ENCODE measurements at places on chromosomes 6 and 20. TPM values are rescaled to one million over a fixed set of nuclear protein-coding genes. Genes with fewer than 3 reads are reported as not detected.
A peak's percentile ranks its signal among the peaks of the same experiment; 100 is the strongest.

DNA sequence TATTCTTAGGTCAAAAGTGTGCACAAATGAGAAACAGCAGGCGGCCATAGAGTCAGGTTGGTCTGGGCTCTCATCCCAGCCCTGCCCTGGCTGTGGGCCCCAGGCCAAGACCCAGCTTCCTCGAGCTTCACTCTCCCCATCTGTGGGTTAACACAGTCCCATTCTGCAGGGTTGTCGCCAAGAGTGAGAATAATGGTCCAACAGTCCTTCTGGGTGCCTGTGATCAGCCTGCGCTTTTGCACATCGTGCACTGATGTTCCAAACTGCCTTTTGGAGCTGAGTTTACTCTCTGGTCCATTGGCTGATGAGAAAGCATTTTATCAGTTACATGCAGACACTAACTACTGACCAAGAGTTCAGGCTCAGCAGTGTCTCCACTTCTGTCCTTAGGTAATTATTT, 82.6 kb downstream of the INSM1 start:
- DNase-seq: peak; percentile 55

- no peak for DNase-seq
These were observed 896.7 kb upstream of the MAP3K7 start for GRCh38 chr6:91483415-91484105.

DNA sequence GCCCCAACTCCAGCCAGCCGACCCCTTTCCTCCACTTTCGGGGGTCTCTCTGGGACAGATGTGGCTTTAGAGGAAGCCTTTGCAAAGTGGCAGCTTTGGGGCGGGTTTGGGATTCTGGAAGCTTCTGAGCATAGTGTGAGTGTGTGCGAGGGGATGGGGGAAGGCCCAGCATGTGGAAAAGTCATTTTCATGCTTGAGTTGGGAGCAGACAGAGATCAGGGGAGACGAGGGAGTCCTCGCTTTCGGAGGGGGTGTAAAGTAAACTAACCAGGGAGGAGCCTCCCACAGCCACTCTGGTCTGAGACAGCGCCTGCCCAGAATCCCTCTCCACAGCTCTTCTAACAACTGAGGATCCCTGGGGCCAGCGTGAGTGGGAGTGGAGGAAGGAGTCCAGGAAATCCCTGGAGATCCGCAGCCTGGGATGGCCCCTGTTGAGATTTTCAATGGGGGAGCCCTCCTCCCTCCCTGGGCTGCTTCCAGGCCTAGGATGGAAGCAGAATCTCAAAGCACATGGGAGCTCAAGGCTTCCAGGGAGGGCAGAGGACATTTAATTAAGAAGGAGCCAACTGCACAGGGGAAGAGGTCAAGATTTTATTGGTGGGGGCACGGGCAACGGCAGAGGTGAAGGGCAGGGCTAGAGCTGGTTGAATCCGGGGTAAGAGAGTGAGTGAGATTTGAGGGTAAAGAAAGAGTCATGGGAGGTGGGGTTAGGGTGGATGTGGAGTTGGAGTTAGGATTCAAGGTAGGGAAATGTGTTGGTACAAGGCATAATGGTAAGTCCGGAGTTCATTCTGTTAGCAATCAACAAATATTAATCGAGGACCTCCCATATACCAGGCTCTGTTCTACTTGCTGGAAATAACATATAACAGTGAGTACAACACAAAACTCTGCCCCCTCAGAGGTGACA, 102.3 kb upstream of the FOXP4 start:
- DNase-seq: no peak

- no peak for DNase-seq
These were observed 13.5 kb downstream of the EYA4 start for GRCh38 chr6:133254552-133255228.

DNA sequence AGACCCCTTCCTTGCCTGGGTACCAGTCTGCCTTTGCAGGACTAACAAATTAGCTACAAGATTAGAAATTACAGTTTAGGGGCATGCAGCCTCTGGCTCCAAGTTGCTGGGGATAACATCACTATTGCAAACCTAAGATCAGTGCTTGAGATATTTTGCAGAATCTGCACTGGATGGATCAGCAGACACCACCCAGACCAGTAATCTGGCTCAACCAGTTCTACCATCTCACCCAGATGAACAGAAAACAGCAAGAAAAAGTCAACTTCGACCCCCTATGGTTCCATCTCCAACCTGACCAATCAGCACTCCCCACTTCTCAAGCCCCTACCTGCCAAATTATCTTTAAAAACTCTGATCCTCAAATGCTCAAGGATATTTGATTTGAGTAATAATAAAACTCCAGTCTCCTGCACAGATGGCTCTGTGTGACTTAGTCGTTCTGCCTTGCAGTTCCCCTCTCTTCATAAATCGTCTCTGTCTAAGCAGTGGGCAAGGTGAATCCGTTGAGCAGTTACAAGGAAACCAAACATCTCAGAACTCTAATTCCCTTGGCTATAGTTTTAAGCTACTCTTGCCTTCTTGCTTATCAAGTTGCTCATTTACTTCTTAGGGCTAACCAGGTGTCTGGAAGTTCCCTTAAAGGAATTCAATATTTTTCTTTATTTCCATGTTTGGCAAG, 16.1 kb upstream of the LMBRD1 start:
- no peak for DNase-seq

DNA sequence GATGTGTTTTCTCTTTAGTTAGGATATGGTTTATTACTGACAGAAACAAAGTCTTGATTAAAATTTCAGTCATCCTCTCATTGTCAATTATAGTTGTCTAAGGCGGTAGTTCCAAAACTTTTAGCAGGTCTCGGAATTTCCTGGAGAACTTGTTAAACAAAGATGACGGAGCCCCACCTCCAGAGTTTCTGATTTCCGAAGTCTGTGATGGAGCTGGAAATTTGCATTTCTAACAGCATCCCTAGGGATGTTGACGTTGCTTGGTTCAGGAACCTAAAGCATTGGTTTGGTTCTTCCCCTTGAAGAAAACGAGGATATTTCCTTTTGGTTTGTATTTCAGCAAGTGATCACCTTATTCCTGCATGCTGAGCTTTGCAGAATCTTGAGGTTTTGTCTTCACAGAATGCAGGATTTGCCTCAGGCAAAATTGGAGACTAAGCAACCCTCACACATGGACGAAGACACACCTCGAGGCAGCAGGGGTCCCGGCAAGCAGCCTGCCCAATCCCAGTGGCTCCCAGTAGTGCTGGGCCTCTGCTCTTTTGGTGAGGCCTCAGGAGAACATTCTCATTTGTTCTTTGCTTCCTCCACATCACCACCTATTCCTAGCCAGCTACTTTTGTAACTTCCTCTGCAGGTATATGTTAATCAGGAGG, 187.1 kb upstream of the PHACTR1 start:
- DNase-seq: no peak

DNA sequence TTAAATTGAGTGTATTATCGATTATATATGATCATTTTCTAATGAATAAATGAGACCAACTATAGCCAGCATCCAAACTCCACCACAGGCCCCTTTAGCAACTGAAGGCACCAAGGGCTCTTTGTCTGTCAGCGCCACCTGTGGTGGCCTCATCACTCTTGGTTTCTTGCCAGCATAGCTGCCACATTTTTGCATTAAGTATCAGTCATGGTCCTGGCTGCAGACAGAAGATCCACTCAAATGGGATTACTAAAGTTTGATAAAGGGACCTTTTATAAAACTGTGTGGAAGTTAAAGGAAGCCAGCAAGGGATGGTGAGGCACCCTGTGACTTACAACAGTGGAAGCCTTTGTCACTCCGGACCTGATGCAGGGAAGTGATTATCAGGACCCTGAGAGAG, 162.9 kb downstream of the C6orf118 start:
- no peak for DNase-seq

DNA sequence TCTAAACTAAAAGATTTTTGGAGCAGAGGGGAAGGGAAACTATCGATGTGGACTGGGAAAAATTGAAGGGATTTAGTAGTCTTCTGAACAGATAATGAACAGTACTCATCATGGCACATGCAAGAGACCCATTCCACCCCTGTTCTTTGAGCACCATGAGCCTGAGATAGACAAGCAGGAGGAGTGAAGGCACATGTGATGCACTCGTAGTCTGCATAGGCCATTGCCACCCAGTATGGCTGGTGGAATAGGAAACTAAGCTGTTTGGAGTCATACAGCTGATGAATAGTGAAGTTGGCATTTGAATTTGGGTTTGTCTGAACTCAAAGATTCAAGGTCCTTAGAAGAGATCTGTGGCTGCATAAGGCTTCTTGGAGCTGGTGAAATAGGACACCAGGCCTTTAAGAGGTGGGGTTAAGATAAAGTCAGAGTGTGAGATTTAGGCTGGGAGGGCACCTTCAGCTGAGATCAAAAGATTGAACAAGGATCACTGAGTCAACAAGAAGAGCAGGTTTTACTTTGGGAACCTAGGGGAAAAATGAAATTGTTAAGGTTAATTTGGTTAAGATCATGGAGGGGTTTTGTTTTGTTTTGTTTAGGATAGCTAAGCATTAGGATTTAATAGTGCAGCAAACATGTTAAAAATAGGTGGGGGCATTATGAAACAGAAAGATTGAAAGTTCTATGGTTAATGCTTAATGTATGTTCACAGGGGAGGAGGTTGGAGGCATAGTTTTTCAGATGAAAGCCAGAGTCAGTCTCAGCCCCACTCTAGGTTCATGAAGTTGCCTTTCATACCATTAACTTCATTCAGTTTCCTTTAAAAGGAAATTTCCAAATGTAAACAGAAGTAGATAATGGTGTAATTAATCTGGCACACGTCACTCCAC, 148.8 kb downstream of the ARID1B start:
- DNase-seq: no peak

DNA sequence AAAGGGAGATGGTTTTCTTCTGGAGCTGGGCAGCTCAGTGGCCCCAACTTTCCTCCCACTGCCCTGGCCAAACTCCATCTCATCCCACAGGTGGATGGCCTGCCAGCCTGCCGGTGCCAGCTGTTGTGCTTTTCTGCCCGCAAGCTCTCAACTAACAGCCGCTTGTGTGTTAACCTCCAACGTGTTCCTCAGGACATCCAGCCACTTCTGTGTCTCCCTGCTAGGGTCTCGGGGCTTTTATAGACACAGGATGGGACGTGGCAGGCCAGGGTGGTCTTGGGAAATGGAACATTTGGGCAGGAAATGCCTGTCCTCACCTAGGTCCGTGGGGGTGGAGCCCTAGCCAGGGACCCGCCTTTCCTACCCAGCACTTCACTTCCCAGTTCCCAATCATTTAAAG, 171.1 kb upstream of the RGS17 start:
- DNase-seq: no peak

DNA sequence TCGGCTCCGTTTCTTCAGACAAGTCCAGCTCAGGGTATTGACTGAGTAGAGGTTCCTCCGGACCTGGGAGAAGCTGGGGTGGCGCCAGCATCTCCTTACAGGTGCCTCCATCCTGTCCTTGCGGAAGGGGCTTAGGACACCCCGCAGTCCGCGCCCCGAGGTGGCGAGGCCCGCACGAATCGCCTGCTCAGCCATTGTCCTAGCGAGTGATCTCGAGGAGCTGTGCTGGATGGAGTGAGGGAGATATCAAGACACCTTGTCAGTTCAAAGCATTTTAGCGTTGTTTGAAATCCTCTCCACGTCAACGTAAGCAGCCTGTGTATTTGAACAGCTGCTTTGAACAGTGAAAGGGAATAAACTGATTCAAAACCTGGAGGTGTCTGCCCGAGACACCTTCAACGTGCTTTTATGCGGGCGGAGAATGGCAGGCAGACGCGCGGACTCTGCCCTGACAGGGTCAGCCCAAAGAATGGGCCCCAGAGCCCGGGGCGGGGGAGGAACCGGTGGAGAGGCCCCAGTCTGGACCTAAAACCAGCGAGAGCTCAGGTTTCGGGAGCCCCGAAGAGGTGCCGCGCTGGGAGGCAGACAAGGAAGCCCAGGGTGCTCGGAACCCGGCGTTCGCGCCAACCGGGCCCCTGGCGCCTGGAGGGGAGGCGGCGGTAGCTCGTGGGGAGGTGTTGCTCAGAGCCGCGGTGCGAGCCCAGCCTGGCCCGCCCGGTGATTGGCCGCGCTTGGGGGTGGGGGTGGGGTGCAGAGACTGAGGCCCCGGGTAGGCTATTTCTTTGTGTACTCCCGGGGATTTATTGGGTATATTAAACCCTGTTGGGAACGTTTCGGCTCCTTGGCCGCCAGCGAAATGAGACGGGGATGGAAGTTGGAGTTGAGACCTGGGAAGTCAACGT, 3.1 kb upstream of the POU3F2 start:
- no peak for DNase-seq

DNA sequence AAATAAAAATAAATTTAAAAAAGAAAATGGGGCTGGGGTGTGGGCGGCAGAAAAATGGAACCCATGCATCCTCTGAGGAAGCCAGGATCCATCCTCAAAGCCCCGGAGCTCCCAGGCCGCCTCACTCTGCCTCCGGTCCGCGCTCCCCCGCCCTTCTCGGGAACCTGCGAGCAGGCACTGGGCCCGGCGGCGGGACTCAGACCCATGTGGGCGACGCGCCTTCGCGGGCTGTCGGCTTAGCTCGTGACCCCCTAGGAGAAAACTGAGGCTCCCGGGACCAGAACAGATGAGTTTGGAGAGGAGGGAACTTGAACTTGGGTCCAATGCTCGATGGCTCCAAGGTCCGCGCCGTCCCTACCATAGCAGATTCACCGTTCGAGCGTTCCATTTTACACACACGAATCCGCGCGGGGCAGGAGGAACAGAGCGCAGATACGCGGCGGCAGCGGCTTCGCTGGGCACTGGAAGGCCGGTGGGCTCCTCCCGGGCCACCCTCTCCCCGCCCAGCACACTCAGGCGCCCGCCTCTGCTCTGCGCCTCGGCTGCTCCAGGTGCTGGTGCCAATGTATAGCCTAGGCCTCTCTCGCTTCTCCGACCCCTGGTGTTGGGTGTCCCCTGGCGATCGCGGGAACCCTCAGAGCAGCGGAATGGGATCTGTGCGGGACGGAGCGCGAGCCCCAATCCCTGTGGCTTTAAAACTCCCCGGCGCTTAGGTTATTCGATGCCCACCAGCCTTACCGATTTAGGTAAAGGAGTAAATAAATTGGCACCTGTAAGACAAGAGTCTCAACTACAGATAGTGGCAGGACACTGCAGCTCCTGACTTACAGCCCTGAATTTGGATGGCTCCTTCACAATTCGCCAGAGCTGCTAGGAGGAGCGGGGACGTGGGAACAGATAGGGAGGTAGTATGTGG, 39.2 kb downstream of the DPPA5 start:
- DNase-seq: no peak

- no peak for DNase-seq
These were observed 75.0 kb downstream of the VTA1 start for GRCh38 chr6:142222022-142222421.

DNA sequence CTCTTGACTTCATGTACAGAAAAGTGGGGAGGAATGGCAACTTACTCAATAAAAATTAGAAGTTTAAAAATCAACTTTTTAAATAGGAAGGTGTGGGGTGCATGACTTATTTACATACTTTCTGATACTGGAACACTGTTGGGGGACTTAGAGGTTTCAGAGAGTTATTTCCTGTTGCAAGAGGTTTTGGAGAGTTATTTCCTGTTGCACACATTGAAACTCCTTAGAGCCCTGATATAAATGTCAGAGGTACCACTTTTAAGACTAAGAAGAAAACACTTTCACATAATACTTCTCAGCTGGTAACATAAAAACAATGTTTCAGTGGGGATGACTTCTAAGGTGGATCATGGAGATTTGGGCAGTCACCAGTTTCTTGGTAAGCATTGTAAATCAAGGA, 579.9 kb downstream of the MMUT start:
- no peak for DNase-seq

ASIP gene
- 0.55 TPM for total RNA-seq

BANF2 gene
- not detected for total RNA-seq

OR2B6 gene
- total RNA-seq: not detected
